ENCODE measurements at places on chromosomes 11 and 22.

DNA sequence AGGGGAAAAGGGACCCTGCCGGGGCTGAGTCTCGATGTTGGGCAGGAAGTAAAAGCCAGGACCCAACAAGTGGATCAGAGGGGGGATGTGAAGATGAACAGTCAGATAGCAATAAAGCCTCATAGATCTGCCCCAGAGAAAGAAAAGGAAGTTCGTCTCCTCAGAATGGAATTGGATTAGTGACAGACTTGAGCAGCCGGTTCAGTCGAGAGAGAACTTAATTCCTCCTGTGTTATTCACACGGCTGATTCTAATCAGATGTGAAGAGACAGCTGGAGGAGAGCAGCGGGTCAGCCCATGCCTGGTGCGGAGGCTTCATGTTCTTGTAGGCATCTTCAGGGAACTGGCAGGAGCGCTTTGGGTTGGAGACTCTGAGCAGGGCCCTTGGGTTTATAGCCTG lies 29.3 kb upstream of the CABP7 start:
- DNase-seq = no peak

GRCh38 chr11:100638648-100639047 lies 48.4 kb upstream of the ARHGAP42 start:
- DNase-seq = no peak

DNA sequence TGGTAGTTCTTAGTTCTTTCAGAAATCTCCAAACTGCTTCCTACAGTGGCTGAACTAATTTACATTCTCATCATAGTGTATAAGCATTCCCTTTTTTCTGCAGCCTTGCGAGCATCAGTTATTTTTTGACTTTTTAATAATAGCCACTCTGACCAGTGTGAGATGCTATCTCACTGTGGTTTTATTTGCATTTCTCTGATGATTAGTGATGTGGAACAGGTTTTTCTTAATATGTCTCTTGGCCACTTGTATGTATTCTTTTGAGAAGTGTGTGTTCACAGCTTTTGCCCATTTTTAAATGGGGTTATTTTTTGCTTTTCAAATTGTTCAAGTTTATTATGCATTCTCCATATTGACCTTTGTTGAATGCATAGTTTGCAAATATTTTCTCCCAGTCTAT lies 459.3 kb downstream of the NTM start:
- no peak for DNase-seq

GRCh38 chr11:106399624-106400023 lies 322.2 kb downstream of the AASDHPPT start:
- DNase-seq = no peak

DNA sequence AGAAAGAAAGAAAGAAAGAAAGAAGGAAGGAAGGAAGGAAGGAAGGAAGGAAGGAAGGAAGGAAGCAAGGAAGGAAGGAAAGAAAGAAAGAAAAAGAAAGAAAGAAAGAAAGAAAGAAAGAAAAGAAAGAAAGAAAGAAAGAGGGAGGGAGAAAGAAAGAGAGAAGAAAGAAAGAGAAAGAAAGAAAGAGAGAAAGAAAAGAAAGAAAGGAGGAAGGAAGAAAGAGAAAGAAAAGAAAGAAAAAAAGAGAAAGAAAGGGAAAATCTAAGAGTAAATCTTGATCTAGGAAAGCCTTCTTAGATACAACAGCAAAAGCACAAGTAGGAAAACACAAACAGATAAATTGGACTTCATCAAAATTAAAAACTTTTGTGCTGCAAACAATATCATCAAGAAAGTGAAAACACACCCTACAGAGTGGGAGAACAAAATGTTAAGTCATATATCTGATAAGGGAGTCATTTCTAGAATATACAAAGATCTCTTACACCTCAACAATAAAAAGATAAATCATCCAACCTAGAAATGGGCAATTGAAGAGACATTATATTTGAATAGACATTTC lies 116.8 kb upstream of the FGF3 start:
- no peak for DNase-seq

GRCh38 chr22:39528080-39528661 lies 4.4 kb downstream of the RPS19BP1 start:
- no peak for DNase-seq

DNA sequence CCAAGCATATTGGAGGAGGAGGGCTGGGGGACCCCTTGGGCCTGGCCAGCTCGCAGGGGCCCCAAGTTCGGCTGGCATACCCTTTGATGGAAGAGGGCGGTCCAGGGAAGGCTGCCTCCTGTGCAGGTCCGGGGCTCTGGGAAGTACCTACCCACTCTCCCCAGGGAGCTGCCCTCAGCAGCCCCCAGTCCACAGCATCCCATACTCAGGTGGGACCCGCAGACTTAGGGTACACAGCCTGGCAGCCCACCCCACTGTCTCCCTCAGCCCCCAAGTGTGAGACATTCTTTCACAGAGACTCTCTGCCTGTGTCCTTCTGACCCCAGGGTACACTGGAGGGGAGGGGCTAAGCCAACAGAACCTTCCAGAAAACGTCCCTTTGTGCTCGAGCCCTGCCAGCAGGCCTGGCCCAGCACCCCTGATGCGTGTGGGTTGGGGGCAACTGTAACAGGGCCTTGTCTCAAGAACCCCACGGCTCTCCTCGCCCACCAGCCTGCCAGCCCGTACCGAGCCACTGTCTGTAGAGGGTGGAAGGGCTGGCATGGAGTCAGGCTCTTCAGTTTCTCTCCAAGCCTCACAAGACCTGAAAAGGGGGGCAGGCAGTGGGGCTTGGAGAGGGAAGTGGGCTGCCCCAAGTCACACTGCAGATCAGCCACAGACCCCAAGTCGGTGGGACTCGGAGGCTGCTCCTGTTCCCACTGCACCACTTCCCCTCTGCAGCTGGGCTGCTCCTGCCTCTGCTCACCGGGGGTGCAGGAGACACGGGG lies 7.0 kb upstream of the TNFRSF13C start:
- DNase-seq = no peak

DNA sequence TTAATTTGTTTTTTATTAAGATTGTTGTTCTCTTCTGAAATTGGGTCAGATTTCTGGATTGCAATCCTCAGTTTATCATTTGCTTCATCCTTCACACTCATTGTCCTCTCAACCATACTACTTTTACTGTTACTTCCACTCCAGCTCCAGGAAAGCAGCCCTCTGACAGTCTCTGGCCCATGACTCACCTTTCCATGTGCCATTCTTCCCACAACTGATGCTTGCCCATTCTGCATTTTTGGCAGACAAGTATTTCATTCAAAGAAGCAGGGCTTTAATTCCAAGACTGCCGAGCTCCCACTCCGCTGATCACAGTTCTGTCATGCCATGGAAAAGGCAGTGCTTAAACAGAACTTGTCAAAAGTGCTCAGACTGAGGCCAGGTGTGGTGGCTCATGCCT lies 139.2 kb downstream of the WNT11 start:
- DNase-seq = no peak

DNA sequence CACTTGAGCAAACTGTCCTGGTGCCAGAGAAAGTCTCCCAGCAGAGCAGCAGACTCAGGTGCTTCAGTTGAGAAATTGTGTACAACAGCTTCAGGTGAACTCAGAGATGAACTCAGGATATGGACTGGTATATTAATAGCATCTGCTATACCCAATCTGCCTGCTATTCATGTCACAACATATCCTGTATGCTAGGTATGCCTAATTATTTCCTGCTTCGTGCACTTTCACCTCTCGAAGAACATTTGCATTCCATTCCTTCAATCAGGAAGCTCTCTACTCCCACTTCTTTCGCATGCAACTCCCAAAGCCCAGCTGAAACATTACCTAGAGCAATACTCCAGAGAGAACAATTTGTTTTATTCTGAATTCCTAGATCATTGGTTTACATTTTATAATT lies 207.7 kb downstream of the KCNA4 start:
- DNase-seq = peak; percentile 21

GRCh38 chr11:131584785-131585592 lies 214.6 kb downstream of the NTM start:
- DNase-seq = no peak

GRCh38 chr11:10918698-10919097 lies 60.8 kb upstream of the ZBED5 start:
- DNase-seq = no peak

GRCh38 chr22:17575681-17576080 lies 12.4 kb downstream of the SLC25A18 start:
- no peak for DNase-seq

- DNase-seq = peak; percentile 42
Measured at GRCh38 chr11:130403271-130403804, 25.1 kb downstream of the ADAMTS8 start.

DNA sequence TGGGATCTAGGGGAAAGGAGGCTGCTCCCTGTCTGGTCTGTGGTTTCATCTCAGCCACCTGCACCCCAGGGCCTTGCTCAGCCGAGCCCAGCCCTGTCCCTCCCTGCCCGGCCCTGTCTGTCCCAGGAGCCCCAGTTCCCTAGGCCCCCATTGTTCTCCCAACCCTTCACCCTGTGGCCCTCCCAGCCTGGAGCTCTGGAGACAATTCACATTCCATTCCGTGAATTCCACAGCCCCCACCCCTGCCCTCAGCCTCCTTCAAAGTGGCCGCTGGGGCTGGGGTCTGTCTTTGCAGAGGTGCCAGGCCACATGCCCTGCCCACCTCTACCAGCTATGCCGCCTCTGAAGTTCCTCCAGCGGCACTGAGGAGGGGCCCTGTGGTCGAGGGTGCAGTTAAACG lies 77.9 kb upstream of the WNT11 start:
- DNase-seq = no peak

- DNase-seq = no peak
Measured at GRCh38 chr11:75771646-75772410, 3.2 kb downstream of the DGAT2 start.

DNA sequence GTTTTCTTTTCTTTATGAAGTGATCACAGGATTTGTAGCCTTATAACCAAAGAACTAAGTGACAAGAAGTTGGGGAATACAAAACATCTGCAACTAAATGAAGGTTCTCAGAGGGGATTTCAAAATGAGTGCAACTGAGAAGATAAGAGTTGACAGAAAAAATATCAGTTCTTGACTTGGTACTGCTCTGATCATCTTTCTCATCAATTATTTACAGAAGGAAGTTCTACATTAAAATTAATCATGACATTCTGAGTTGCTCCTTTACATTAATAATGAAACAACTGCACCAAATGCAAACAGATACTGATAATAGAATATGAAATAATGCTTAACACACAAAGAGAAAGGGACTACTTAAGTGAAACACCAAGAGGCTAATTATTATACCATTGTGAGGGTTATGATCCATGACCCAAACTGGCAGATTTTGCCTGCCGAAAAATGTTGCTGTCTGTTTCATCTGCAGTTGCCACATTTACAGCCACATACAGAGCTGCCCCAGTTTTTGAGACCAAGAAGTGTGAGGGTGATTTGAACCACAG lies 561.9 kb upstream of the ANO5 start:
- DNase-seq = no peak

DNA sequence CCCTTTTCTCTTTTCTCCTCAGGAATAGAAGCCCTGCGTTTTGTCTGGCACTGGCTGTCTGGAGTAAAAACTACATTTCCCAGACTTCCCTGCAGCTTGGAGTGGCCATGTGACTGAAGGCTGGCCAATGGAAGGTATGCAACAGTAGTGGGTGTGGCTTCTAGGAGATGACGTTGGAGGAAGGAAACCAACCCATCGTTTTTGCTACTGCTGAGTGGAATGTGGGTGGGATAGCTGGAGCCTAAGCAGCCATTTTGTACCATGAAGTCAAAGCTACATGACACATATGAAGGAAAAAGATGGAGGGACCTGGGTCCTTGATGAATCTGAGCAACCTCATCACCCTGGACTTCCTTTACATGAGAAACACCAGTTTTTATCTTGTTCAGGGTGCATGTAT lies 19.6 kb downstream of the FGF3 start:
- DNase-seq = peak; percentile 80

GRCh38 chr11:67262731-67263675 lies 3.3 kb upstream of the GRK2 start:
- DNase-seq = peak; percentile 90

GRCh38 chr11:109658190-109658589 lies 236.2 kb downstream of the C11orf87 start:
- DNase-seq = no peak

DNA sequence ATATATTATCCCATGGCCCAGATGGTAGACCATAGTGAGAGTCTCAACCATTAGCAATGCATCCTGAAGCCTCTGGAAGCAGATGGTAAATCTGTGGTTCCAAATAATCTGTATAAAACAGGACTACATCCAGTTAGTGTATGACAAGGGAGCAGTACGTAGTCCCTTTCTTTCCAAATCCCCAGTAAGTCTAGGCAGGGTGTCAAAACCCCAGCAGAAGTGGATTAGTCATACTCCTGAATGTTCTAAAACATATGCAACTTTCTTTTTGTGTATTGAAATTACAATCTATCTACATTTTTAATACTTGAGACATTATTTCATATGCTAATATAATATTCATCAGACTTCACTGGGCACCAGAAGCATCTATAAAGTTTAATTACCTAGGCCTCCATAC lies 295.1 kb upstream of the ANO5 start:
- DNase-seq = no peak

DNA sequence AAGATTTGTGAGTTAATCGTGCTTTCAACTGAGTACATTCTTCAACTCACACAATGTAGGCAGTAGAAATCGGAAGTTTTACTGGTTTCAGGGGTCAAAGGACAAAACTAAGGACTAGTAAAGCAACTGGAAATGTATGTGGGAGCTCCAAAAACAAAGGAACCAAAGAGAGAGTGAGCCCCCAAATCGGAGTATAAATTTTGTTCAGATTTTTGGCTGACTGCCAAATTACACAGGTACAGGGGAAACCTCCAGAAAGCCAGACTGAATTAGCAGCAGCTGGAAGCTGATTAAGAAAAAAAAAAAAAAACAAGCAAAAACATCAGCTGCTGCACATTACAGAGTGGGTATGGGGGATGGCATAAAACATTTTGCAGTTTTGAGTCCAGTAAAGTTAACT lies 75.2 kb upstream of the GNAZ start:
- no peak for DNase-seq
